ENCODE measurements at places on chromosomes 3 and 15.

GRCh38 chr3:14371573-14372474 is 30.6 kb upstream of the SLC6A6 start:
- DNase-seq, result peak; percentile 92

GRCh38 chr3:187878772-187879518 is 133.7 kb upstream of the BCL6 start:
- no peak for DNase-seq

DNA sequence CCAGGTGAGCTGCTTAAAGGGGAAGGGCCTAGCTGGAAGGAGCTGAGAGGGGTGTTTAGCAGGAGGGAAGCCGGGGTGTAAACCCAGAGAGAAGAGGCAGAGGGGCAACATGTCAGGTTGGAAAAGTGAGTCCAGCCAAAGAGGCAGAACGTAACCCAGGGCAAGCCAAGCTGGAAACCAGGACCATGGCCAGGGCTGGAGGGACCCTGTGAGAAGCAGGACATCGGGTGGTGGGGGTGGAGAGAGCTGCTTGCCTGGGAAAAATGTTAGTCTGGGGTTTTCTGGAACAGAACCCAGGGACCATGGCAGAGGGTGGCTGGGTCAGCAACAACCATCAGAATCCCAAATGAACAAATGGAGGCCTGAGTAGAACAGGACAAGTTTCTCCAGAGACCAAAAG is 32.6 kb downstream of the SEMA5B start:
- DNase-seq, result no peak

- DNase-seq, result no peak
Observed at GRCh38 chr3:66473692-66474091, 27.1 kb downstream of the LRIG1 start.

GRCh38 chr3:159941038-159942000 is 47.3 kb upstream of the IL12A start:
- no peak for DNase-seq

- DNase-seq, result no peak
Observed at GRCh38 chr3:184690192-184690883, 21.5 kb downstream of the MAGEF1 start.

DNA sequence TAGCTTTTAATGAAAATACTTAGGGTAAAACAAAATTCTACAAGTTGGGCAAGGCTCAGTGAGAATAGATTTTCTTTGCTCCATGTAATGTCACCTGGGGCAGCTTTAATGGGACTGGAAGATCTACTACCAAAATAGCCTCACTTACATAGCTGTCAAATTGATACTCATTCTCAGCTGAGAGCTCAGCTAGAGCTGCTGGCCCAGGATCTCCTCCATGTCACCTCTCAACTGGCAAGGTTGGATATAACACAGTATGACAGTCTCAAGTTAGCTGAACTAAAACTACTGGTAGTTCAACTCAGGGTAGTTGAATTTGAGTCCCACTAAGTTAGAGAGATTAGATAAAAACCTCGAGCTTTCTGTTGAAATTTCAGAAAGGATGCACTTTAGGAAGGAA is 218.5 kb upstream of the PLSCR5 start:
- no peak for DNase-seq

- DNase-seq, result no peak
Observed at GRCh38 chr3:132161608-132162007, 126.8 kb upstream of the CPNE4 start.

DNA sequence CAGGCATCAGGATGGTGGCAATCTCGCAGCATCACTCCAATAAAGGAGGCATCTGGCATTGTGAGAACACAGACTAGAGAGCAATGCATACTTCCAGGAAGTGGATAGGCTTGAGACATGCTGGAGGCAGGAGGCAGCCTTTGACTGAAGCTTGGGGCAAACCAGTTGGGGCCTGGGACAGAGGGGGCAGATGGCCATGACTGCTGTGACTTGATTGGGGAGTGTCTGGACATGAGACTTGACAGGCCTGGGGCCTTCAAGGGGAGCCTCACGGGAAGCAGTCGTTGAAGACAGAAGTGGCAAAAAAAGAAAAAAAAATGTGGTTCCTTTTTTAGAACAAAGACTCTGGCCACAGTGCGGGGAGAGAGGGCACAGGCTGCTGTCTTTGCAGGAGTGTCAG is 44.7 kb upstream of the CHRNA7 start:
- DNase-seq, result no peak

DNA sequence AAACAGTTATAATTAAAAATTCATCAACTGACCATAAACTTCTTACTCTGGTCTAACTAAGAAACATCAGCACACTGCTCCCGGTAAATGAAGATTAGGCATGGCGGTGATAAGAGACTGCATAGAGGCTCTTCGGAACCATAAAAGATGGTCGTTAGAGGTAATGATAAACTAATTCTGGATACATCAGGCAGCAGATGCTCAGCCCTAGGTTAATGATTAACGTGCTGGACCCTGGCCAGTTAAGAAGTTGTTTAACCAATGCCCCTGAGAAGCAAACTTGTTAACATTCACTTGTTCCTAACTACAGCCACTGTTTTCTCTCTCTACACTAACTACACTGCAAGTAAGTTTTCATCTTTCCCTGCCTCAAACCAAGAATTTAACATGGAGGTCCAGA is 111.5 kb downstream of the PDZRN3 start:
- no peak for DNase-seq

DNA sequence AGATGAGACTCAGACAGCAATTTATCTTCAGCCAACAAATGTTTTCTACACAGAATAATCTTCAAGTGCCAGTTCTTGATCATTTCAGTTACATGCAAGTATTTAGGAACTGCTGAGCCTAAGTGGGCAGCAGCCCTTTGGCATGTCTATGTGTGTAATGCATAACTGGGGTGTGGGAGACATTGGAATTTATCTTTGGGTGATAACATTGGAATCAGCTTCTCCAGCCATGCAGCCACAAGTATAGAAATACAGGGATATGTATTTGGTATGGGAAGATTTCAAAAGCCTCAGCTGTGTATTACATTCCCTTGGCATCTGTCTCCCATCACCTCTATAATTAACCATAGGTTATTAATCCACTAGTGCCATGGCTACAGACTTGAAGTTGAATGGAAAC is 63.4 kb upstream of the FOXP1 start:
- no peak for DNase-seq

DNA sequence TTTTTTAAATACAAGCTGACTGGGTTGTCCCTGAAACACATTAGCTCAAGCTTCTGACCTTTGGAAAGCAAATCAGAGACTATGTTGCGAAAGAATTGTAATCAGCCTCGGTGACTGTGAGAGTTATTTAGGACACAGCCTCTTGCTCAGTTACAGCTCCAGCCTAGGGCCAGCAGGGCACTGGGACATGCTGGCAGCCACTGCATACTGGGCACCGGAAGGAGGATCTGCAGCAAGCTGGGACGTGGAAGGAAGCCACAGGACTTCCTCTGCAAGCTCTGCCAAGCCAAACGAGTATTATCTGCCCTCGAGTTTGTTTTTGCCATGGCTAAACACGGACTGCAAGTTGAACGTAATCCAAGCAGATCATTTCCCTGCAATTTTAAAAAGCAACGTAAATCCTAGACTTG is 24.4 kb upstream of the COPG1 start:
- DNase-seq, result peak; percentile 81

DNA sequence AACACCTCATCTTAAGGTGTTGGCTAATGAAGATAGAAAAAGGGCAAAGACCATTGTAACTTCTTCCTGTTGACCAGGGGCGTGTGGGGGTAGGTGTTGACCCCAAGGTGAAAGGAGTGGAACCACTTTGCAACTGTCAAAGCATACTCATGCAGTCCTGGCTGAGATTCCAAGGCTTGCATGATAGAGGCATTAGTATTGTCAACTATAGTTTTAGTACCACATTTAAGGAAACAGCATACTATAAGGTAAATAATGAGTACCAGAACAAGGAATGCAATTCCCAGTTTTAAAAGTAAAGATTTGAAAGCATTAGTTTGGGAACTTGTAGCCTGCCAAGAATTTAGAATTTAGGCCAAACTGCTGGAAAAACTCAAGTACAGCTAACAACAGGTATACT is 27.8 kb upstream of the ADGRG7 start:
- DNase-seq, result no peak

- DNase-seq, result no peak
Observed at GRCh38 chr3:144361002-144361401, 389.4 kb downstream of the DIPK2A start.

DNA sequence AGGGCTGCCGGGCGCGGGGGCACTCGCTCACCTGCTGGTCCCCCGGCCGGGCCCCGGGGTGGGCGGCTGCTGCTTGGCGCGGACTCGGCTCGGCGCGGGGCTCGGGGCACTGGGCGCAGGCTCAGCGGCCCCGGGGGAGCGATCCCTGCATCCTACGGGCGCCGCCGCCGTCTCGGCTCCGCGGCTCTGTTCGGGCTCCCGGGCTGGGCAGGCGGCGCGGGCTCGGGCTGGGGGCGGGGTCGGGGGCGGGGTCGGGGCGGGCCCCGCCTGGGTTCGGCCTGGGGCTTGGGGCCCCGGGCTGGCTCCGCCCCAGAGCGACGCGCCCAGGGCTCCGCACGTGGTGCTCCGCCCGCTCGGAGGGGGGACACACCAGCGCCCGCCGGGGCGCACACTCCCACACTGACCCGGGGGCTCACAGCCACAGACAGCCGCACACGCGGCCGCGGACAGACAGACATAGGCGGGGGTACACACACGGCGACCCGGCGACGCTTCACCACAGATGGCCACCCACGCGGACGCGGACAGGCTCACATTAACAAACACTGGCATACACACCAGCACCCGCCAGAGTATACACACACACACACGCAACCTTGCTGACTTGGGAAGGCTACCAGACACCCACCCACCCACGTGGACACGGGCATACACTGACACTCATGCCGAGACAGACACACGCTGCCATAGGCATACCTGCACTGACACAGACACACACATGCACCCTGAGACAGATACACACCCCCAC is at the start of gene SCN5A:
Gene SCN5A (minus strand): TSS at position 188 of the 748 bp plus-strand sequence. CDS start 16,380 bp downstream, outside the sequence.
- DNase-seq, result peak; percentile 48

DNA sequence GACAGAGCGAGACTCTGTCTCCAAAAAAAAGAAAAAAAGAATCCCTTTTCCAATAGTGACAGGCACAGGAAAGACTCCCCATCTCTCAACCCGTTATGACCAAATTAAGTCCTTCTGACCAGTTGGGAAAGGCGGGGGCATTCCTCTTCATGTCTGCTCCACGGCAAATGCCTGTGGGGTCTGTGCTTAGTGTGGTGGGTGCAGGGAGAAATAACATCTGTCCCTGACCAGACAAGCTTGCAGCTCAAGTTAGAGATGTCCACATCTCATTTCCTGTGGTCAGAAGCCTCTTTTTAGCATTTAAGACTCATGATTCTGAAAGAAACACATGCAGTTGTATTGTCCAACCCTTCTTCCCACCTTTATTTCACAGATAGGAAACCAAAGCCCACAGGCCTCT is 16.2 kb downstream of the PLA1A start:
- no peak for DNase-seq

GRCh38 chr3:73622091-73622805 is 2.5 kb downstream of the PDZRN3 start:
- peak; percentile 69 for DNase-seq

DNA sequence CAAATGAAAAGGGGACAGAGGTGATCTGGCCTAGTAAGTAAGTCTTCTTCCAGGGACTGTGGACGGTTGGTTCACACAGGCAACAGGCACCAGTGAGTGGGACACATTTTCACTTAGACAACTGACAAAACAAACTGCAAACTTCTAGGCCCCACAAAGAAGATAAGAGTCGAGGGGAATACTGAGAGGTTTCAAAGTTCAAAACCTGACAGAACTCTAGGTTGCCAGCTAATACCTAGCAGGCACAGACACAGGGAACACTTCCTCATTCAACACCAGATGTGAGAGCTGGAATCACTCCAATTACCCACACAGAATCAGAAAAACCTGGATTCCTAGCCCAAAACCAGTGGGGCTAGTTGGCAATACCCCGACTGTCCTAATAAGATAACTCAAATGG is 621.7 kb downstream of the ZPLD1 start:
- DNase-seq, result no peak

DNA sequence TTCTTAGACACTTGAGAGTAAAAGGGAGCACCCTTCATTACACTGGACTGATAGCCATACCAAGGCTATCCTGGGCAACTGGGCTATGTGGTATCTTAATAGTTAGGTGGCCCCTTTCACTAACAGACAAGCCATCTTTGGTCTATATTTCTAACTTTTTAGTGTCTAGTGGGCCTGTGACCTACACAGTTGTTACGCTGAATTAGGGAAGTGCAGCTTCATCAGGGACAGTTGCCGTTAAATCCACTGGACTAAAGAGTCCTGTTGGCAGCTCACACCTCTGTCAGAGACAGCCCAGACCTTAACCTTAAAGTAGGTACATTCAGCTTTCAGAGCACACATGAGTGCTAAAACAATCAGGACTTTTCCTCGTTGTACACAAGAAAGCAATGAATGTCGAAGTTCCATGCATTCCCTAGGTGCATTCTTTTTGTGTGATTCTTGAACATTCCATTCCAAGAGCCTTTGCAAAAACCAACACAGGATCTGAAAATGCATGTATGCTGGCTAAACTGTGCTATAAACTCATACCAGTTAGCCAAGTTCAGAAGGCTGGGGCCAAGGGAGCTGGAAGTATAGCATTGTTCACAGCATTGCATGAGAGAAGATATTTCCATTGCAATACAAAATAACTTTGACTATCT is 230.2 kb upstream of the EIF1B start:
- DNase-seq, result no peak

DNA sequence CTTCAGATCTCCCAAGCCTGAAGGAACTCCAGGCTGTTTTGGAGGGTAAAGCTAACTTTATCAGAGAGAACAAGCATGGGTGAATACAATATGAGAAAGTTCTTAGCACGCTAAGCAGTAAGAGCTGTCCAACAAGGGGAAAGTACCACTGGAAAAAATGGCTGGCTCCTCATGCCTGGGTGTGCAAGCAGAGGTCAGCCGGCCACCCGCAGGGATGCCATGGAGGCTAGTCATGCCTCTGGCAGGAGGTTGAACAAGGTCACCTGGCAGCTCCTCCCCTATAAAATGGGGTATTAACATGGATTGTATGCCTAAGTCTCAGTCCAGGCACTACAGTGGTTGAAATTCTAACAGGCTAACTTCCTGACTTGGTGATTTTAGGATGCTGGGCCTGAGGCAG is 75.4 kb upstream of the SLC6A1 start:
- no peak for DNase-seq

- DNase-seq, result no peak
Observed at GRCh38 chr15:80099241-80099640, 39.8 kb downstream of the ZFAND6 start.

GRCh38 chr3:138253609-138254008 is 66.5 kb downstream of the ARMC8 start:
- DNase-seq, result no peak

DNA sequence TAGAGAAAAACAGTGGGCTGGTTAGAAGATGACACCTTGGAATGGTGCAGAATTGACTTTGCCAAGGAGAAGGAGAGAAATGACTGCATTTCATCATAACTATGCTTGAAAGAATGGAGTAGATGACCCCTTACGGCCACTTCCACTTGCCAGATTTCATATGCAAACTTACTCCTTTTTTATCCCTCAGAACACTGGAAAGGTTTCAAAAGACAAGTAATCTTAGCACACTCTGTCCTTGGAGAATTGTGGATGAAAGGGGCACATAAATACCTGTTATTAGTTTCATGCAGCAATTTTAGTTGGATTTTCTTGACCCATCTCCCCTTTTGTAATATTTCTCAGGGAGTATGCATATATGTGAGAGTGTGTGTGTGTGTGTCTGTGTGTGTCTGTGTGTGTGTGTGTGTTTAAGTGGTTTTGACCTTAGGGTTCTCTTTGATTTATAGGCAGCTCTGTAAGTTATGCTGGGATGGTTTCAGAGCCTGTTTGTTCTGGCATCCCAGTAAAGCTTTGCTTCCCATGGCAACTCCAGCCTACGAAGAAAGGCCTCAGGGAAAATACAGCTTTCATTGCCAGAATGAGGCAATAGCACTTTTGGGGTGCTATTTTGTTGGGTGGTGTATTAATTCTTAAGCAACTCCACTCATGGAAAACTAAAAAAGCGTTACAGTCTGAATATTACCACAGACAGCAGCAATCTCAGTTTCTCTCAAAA is 122.2 kb upstream of the TP63 start:
- no peak for DNase-seq
